ENCODE measurements at places on chromosomes 12 and 14. TPM values are rescaled to one million over a fixed set of nuclear protein-coding genes. Genes with fewer than 3 reads are reported as not detected.

DNA sequence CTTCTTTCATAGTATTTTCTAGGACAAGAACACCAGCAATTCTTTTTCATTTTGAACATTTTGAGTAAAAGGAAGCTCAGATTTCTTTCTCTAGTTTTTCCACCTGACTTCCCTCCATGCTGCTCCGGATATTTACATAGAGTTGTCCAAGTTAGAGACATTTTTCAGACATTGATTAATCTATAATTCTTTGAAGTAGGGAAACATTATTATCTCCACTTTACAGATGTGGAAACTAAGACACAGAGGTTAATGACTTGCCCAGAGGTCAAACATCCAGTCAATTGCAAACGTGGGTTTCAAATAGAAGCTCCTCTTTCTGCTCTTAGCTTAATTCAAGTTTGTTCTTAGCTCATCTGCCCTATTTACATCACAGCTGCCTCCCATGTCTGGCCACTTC, 138.3 kb downstream of the EGLN3 start:
- H3K27ac ChIP-seq = no peak overlapping the region
- H3K4me1 ChIP-seq = no peaks in the 10 kb centered on the region
- H3K27me3 ChIP-seq = peaks cover 1% of the 10 kb centered on the region
- H3K4me3 ChIP-seq = no peak overlapping the region

DNA sequence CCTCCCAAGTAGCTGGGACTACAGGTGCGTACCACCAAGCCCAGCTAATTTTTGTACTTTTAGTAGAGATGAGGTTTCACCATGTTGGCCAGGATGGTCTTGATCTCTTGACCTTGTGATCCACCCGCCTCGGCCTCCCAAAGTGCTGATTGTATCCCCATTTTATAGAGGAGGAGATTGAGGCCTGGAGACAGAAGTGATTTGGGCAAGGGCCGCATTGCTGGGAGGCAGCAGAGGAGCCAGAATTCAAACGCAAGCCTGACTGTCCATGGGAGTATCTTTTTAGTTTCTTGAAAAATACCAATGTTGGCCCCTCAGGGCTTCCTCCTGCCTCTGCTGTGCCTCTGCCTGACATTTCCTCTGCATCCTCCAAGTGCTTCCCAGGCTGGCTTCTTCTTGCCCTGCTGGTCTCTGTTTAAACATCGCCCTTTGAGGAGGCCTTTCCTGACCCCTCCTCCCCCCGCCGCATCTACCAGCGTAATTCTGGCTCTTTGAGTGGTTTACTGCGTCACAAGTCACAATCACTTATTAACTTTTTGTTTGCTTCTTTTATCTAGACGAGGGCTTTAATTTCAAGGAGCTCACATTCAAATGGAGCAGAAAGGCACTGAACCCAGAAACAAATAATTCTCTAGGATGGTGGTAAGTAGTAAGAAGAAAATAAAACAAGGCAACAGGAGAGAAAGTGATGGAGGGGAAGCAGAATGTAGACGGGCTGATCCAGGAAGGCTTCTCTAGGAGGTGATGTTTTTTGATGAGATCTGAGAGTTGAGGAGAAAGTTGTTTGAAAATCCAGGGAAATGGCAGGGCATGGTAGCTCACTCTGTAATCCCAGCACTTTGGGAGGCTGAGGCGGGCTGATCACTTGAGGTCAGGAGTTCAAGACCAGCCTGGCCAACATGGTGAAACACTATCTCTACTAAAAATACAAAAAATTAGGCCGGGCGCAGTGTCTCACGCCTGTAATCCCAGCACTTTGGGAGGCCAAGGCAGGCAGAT, 91.0 kb upstream of the MED13L start:
- H3K27me3 ChIP-seq = no peaks in the 10 kb centered on the region
- H3K36me3 ChIP-seq = no peaks in the 10 kb centered on the region
- H3K4me1 ChIP-seq = no peaks in the 10 kb centered on the region
- no peak overlapping the region for H3K27ac ChIP-seq

LMNTD1 gene
- not detected for total RNA-seq

DNA sequence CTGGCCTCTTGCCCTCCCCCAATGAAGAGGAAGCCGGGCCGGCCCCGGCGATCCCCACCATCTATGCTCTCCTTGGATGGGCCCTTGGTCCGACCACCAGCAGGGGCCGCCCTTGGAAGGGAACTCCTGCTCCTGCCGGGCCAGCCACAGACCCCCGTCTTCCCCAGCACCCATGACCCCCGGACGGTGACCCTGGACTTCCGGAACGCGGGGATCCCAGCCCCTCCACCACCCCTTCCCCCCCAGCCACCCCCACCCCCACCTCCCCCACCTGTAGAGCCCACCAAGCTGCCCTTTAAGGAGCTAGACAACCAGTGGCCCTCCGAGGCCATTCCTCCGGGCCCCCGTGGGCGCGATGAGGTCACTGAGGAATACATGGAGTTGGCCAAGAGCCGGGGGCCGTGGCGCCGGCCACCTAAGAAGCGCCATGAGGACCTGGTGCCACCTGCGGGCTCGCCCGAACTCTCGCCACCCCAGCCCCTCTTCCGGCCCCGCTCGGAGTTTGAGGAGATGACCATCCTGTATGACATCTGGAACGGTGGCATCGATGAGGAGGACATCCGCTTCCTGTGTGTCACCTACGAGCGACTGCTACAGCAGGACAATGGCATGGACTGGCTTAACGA, 19.4 kb downstream of the SETD1B start:
- no peak overlapping the region for H3K27ac ChIP-seq
- DNase-seq = no peak
- H3K4me1 ChIP-seq = no peaks in the 10 kb centered on the region
- H3K36me3 ChIP-seq = peaks cover 8% of the 10 kb centered on the region

- H3K27ac ChIP-seq = no peak overlapping the region
- no peak for DNase-seq
- H3K27me3 ChIP-seq = no peaks in the 10 kb centered on the region
- no peak overlapping the region for H3K4me3 ChIP-seq
Measured at GRCh38 chr14:102262929-102263462, 42.0 kb downstream of the MOK start.

TWF1 gene
- 53.7 TPM for total RNA-seq

- no peak for DNase-seq
- no peak overlapping the region for H3K27ac ChIP-seq
- no peaks in the 10 kb centered on the region for H3K27me3 ChIP-seq
- no peak overlapping the region for H3K4me3 ChIP-seq
Measured at GRCh38 chr12:14327711-14328110, 37.8 kb upstream of the ATF7IP start.

DNA sequence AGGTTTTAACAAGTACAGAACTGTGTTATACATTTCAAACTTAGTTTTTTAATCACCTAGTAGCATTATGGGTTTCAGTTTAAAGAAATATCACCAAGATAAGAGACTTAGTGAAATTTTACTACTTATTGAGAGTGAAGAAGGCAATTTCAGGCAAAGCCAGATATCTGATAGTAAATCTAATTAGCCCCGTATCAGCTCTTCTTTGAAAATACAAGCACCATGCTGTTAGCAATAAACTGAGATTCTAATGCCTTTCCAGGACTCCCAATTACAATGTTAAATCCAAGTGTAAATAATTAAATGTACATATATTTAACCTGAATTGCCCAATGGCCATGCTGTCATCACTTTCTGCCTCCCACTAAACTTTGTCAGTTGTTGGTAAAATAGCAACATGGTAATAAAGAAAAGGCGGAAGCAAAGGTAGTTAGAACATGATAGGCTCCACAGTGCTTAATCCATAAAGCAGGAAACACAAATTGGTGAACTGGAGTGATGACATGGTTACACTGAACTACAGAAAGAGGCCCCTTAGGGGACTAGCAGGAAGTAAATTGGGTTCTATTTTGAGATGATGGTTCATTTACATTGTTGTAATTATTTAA, 646.1 kb downstream of the C12orf50 start:
- DNase-seq = no peak
- no peaks in the 10 kb centered on the region for H3K36me3 ChIP-seq
- H3K4me3 ChIP-seq = no peak overlapping the region

DNA sequence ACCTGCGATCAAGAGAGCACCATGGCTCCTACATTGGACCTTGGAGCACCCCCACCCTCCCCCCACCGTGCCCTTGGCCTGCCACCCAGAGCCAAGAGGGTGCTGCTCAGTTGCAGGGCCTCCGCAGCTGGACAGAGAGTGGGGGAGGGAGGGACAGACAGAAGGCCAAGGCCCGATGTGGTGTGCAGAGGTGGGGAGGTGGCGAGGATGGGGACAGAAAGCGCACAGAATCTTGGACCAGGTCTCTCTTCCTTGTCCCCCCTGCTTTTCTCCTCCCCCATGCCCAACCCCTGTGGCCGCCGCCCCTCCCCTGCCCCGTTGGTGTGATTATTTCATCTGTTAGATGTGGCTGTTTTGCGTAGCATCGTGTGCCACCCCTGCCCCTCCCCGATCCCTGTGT, 1.8 kb upstream of the RNU7-1 start:
- no peaks in the 10 kb centered on the region for H3K27me3 ChIP-seq
- H3K4me3 ChIP-seq = no peak overlapping the region
- no peaks in the 10 kb centered on the region for H3K36me3 ChIP-seq
- no peaks in the 10 kb centered on the region for H3K4me1 ChIP-seq
- DNase-seq = no peak

DERA gene
- 22.4 TPM for total RNA-seq

TRIM9 gene
- total RNA-seq = 1.3 TPM

DNA sequence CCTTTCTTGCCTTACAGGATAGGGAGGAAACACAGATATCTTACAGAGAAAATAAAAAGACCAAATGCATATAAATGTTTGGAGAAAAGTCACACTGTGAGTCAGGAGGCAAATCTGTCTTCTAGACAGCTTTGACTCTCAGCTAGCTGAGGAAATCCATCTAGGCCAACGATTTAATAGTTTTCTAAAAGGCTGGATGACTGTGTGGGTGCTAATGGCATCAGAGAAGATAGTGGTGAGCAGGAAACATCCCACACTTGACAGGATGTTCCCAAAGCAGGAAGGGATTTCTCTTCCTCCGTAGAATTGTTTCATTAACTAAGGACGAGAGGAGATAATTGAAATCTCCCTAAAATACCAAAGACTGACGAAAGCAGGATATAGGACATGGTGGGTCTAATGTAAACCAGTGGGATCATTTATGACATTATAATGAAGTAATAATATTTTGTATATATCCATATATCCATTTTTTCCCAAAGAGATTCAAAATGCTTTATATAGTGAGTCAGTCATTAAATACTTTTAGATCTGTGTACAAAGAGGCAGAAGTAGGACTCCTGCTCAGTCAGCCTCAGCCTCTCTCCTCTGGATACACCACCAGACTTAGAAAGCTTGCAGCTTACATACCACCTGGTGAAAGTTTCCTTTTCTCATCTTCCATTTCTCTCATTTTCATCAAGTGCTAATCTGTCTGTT, 44.3 kb upstream of the PSMA6 start:
- no peaks in the 10 kb centered on the region for H3K4me1 ChIP-seq
- peaks cover 2% of the 10 kb centered on the region for H3K36me3 ChIP-seq
- no peak overlapping the region for H3K4me3 ChIP-seq
- H3K27ac ChIP-seq = no peak overlapping the region
- H3K27me3 ChIP-seq = no peaks in the 10 kb centered on the region
- no peak for DNase-seq

GRCh38 chr12:109926488-109927210, 26.6 kb downstream of the TCHP start:
- H3K27ac ChIP-seq = no peak overlapping the region
- peaks cover 2% of the 10 kb centered on the region for H3K36me3 ChIP-seq
- H3K27me3 ChIP-seq = no peaks in the 10 kb centered on the region
- DNase-seq = peak; percentile 63
- no peak overlapping the region for H3K4me3 ChIP-seq

DNA sequence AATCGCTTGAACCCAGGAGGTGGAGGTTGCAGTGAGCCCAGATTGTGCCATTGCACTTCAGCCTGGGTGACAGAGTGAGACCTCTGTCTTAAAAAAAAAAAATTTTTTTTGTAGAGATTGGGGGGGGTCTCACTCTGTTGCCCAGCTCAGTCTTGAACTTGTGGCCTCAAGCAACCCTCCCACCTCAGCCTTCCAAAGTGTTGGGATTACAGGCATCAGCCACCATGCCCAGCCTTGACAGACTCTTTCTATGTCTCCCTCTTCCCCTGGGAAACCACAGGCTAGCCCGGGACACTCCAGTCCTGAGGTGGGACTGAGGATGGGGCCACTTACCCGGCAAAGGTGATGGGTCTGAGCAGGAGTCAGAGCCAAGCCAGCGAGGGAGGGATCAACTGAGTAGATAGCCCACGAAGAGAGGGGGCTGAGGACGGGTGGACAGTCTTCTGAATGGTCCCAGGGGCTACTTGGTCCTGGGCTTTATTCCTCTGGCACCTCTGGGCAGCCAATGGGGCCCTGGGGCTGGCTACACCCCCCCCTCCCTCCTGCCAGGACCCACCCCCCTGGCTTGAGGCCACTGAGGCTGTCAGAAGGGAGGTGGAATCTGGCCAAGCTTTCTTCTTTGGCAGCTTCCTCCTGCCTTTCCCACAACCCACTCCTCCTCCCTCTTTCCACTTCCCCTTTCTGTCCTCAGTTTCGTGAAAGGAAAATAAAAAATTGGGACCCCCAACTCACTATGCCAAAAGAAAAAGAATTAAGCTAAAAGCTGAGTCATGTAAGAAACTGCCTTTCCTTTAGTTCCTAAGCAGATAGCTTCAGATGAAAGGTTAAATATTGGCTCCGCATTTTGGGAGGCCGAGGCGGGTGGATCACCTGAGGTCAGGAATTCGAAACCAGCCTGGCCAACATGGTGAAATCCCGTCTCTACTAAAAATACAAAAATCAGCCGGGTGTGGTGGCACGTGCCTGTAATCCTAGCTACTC, at the start of gene SDS:
TSS of gene SDS (minus strand) at position 453 of the 981 bp plus-strand sequence. CDS start 4,179 bp downstream, outside the sequence.
- H3K36me3 ChIP-seq = no peaks in the 10 kb centered on the region
- H3K27ac ChIP-seq = no peak within 1 kb of the TSS
- no peaks in the 10 kb centered on the region for H3K4me1 ChIP-seq
- H3K4me3 ChIP-seq = no peak within 1 kb of the TSS
- DNase-seq = no peak

KLHL42 gene
- 57.3 TPM for total RNA-seq
